Effector CD8-positive, alpha-beta T cell (primary cell): ENCODE measurements at places on chromosomes 11 and 22.

- no peak for DNase-seq
Observed at GRCh38 chr11:33663121-33663520, 37.5 kb downstream of the C11orf91 start.

DNA sequence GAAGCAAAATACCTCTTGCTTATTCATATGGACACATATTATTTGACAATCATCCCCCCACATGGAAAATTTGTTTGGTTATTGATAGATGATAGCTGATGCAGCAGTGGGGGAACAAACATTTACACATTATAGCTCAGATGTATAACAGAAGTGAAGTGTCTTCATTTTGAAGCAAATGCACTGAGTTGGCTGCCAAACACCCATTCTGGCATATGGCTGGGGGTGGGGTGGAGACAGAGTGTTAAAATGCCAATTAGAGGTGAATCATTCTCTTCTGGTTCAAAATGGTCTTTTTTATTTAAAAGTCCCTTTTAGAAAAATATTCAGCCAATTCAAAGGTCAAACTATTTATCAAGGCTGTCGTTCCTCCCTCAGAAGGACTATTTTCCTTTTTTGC is 157.3 kb upstream of the TRPC6 start:
- no peak for DNase-seq

- DNase-seq, result no peak
Observed at GRCh38 chr11:57192316-57192715, 10.6 kb downstream of the LRRC55 start.

DNA sequence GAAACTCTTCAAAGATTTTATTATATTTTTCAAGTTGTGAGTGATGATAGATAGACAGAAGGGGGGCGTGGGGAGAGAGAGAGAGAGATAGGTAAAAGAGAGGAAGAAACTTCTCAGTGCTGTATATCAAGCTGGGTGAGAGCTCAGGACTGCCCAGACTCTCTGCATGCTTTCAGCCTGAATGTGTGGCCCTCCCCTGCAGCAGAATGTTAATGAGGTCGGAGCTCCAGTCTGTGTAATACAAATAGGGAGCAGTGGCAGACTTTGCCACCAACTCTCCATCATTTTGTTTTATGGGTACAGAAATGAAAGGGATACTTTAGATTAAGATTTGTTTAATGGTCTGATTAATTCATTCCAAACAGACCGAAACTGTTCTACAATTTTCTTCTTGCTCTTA is 752.8 kb downstream of the OPCML start:
- DNase-seq, result no peak

DNA sequence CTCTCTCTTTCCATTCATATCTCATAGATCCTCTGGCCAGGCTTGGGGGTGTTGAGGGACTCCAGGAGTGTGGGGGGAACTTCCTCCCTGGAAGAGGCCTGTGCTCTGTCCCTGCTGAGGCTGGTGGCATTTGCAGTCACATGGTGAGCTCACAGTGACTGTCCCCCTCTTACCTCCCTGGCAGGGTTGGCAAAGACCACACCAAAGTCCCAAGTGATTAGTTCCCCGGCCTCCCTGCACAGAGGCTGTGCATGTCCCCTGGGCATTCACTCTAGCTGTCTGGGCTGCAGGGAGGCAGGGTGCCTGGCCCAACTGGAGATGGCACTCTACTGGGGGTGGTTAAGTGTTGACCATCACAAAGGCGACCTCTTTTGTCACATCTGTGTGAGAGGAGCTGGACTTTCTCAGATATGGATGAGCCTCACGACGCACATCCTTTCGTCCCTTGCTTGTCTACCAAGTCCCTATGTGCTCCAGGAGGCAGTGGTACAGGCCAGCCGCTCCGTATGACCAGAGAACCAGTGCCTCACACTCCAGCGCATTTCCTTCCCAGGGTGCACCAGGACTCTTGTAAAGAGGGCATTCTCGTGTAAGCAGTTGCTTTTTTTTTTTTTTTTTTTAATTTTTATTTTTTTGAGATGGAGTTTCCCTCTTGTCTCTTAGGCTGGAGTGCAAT is 8.8 kb downstream of the TANGO2 start:
- no peak for DNase-seq

DNA sequence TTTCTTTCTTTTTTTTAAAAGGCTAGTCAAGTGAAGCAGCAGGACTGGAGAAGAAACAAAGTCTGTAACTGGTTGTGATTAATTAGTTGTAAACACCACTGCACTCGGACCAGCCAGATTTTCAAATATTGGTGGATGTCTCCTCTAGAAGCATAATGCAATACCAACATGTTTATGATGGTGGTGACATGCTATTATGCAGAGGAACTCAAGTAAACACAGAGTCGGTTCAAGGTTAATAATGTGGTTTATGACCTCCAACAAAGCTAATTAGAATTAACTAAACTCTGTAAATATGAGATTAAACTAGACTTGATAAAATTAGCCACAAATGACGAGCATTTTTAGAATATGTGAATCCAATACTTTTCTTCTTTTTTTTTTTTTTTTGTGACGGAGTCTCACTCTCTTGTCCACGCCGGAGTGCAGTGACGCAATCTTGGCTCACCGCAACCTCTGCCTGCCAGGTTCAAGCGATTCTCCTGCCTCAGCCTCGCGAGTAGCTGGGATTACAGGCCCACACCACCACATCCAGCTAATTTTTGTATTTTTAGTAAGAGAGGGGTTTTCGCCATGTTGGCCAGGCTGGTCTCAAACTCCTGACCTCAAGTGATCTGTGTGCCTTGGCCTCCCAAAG is 11.8 kb upstream of the AGBL2 start:
- DNase-seq, result no peak

DNA sequence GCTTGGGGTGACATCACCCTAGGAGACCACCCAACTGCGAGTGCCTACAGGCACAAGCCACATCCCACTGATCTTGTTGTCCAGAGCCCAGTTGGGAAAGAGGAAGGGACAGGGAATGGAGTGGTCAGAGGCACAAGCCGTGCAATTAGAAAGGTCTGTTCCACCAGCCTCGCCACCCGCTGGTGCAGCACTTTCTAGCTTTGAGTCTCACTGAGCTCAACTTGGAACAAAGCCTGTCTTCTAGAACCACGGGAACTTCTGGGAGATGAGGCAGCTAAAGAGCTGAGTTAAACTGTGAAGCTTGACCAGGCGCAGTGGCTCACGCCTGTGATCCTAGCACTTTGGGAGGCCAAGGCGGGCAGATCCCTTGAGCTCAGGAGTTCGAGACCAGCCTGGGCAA is 29.3 kb downstream of the TPBGL start:
- DNase-seq, result no peak

- no peak for DNase-seq
Observed at GRCh38 chr11:87421422-87421821, 383.7 kb downstream of the TMEM135 start.

- DNase-seq, result no peak
Observed at GRCh38 chr11:134223121-134223520, 646 bp downstream of the NCAPD3 start.

DNA sequence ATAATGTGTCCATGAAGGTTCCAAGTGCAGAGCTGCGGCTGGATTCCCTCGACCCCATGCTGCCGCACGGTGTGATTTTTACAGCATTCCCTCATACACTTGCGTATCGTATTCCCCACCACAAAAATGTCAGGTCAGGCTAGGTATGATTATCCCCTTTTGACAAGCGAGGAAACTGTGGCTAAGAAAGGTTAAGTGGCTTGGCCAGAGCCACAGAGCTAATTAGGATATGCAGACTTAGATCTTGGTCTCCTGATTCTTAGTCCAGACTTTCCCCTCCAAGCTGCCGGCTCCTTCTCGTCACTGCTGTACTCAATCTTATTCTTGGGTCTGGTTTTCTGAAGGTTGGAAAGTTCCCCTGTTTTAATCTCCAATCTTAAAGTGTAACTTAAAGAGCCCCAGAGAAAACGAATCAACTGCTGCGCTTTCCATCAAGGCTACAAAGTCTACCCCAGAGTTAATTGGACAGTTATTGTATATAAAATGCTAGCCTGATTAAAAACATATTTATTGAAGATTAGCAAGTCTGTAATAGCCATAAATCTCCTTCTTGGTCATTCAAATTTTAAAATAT is 176.6 kb downstream of the ADAMTS15 start:
- no peak for DNase-seq

DNA sequence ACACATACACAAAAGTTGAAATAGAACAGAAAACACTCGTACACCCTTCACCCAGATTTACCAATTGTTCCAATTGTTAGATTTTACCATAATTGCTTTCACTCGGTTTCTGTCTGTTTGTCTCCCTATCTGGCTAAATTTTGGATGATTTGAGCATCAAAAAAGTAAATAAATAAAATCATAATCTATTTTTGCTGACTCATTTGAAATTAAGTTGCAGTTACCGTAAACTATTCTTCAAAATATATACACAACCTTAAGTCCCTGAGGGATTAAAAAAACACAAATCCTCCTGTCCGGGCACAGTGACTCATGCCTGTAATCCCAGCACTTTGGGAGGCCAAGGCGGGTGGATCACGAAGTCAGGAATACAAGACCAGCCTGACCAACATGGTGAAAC is 81.3 kb upstream of the SYT9 start:
- DNase-seq, result no peak

- no peak for DNase-seq
Observed at GRCh38 chr22:49882519-49883293, 29.1 kb downstream of the ZBED4 start.

- peak; percentile 16 for DNase-seq
Observed at GRCh38 chr22:45208993-45209838, 31.5 kb downstream of the KIAA0930 start.

DNA sequence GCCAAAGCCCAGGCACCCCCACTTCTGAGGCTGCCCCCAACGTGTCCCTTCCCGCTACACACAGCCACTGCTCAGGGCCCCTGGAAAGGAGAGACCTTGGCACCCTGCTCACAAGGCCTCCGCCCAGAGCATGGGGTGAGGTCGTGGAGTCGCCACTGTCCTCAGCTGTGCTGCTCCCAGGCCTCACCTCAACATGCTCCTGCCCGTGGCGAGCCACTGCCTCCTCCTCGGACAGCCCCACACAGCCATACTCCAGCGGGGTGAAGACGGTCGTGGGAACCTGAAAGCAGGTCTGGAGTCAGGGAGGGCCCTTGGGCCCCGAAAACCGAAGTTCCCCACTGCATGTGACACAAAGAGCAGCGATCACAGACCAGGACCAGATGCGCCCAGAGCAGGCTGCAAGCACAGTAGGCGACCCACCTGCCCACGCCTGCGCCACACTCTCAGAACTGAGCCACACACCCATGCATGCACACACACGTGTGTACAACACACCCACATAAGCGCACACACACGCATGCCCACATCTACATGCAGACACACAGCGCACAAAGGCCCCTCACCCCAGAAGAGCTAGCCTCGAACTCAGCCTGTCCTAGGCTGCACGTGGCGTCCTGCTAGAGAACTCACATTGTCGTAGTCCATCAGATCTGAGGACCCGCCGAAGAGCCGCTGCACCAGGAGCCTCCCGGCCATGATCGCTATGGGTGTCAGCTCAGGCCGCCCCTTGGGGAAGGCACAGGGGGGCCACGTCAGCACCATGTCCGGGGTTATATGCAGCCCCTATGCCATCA is 25.5 kb upstream of the GNB1L start:
- no peak for DNase-seq

DNA sequence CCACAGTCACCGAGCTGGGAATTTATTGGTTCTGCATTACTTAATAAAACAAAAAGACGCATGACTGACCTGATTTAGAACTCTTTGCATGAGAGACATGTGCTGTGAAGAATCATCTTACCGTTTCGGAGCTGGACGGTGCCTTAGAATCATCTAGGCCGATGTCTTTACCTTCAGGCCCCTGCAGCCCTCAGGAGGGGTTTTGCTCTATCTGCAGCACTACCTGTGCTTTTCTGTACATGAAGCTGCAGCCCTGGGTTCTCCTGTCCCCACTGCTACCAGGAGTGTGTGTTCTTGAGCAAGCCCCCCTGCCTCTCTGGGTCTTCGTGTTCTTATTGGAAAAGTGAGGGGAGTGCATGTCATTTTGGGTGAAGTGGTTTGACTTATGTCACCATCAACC is 94.0 kb upstream of the OR4B1 start:
- no peak for DNase-seq

- no peak for DNase-seq
Observed at GRCh38 chr22:46220921-46221320, 29.2 kb downstream of the CDPF1 start.

DNA sequence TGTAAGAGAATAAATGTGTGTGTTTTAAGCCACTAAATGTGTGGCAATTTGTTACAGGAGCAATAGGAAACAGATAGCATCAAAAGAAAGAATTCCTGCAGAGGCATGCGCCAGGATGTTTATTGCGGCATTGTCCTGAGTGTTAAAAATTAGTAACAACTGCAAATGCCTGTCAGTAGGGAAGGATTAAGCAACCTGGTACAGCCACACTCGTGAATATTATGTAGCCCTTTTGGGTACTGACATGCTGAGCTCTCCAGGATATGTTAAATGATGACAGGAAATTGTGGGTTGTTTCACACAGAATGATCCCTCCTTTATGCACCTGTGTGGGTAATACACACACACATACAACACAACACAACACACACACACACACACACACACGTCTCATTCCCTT is 69.7 kb upstream of the MYOD1 start:
- no peak for DNase-seq

DNA sequence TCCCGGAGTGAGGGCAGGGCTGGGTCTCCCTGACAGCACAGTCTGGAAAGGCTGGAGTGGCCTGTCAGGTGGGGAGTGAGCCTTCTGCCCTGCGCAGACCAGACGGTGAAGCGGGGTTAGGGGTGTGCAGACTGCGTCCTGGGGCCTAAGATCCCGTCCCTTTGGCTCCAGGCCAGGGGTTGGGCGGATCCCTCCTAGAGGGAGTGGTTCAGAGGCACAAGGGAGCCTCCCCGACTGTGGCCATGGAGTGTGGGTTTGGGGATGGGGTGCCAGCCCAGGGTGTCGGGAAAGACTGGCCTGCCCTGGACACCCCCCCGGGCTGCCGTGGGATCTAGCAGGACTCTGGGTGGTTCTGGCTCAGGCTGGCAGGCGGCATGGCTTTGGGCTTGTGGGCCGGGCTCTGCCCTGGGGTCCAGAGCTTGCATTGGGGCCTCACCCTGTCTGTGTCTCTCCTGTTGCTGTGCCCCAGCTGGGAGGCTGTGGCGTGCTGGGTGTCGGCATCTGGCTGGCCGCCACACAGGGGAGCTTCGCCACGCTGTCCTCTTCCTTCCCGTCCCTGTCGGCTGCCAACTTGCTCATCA is 19.5 kb downstream of the TSPAN4 start:
- no peak for DNase-seq

- DNase-seq, result no peak
Observed at GRCh38 chr11:58227956-58228615, 632 bp downstream of the OR10Q1 start.

DNA sequence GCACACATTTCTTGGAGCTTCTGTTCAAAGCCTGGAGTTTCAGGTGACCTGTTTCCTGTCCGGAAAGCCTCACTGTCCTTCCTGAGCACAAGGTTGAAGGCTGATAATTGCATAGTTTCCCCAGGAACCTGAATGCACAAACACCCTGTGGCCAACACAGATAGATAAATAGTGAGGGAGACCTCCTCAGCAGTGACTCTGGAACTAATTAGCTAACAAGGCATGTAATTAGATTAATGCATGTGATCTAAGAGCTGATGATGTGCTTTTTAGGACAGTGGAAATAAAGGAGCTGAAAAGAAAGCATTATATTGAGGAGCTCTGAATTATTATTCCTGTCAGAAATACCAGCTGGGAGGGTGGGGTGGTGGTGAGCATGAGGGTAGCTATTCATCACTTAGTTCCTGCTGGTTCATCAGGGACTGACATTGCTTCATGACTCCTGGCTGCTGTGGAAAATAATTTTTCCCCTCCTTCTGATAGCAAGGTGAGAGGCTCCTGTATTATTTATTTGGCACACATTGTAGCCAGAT is 101.1 kb downstream of the NELL1 start:
- DNase-seq, result no peak

- DNase-seq, result no peak
Observed at GRCh38 chr11:36056160-36056751, 112.4 kb downstream of the LDLRAD3 start.
